GM10248 (cell line): ENCODE measurements at places on chromosomes 16 and 17.

- DNase-seq, result no peak
Observed at GRCh38 chr17:20109076-20109475, 99.9 kb downstream of the SPECC1 start.

DNA sequence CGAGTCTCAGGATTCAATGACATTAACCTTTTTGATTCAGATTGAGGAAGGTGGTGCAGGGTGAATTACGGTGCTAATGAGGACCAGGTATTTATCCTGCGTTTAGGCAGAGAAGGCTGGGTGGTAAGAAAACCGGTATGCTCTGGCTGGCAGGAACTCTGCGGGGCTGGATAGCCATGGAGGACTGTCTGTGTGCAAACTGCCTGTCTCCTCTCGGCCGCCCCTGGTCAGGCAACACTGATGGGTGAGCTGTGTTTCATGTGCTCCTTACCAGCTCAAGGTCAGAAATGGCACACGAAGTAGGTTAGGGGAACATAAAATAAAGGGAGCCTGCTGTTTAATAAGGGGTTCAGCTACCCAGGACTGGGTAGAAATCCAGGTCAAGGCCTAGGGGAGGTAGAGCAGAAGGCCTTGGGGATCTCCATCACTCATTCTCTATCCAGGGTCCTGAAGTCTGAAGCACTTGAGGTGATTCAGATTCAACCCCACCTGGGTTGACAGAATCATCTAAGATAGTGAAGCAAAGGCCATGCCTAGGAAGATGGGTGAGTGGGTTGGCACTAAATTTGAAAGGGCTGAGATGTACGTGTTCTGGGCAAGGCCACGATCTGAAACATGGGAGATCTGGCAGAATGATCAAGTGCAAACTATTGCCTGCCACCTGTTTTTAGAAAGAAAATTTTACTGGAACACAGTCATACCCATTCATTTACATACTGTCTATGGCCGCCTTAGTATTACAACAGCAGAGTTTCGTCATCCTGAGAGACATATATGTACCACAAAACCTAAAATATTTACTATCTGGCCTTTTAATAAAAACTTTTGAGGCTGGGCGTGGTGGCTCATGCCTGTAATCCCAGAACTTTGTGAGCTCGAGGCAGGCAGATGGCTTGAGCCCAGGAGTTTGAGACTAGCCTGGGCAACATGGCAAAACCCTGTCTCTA, 292.5 kb downstream of the XYLT1 start:
- no peak for DNase-seq

- no peak for DNase-seq
Observed at GRCh38 chr16:27429330-27429871, 27.4 kb downstream of the IL21R start.

DNA sequence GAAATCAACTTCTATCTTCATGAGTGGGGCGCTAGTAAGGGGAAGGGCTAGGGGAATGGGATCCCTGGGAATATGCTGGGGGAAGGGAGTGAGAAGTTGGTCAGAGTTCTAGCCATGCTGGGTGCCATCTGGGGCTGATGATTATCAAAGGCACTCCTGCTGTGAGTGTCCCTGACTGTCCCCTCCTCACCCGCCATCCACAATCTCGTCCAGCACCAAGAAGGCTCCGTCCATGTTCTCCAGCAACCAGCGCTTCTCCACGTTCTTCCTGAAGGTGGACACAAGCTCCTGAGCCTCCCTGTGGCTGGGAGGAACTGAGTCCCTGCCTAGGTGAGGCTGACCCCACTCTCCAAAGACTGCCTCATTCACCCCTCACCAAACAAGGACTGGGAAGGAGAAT, 5.6 kb downstream of the COPZ2 start:
- DNase-seq, result no peak

DNA sequence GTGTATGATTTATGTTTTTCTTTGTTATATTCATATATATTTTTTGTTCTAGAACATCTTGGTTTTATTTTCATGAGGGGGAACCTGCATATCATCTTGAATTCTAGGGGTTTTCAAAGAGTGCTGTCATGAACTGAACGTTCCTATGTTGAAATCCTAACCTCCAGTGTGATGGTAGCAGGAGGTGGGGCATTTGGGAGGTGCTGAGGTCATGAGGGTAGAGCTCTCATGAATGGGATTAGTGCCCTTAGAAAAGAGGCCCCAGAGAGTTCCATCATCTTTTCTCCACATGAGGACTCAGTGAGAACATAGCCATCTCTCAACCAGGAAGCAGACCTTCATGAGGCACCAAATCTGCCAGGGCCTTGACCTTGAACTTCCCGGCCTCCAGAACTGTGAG, 34.6 kb upstream of the CCDC182 start:
- no peak for DNase-seq

- DNase-seq, result no peak
Observed at GRCh38 chr17:62804822-62805221, 3.3 kb downstream of the MARCHF10 start.

GRCh38 chr16:54939510-54940278, 9.0 kb downstream of the IRX5 start:
- DNase-seq, result no peak
